GF-D8 (cell line): ENCODE measurements at places on chromosomes 3 and 15.

- peak; percentile 78 for DNase-seq
Observed at GRCh38 chr3:194487289-194488054, 670 bp upstream of the ATP13A3 start.

DNA sequence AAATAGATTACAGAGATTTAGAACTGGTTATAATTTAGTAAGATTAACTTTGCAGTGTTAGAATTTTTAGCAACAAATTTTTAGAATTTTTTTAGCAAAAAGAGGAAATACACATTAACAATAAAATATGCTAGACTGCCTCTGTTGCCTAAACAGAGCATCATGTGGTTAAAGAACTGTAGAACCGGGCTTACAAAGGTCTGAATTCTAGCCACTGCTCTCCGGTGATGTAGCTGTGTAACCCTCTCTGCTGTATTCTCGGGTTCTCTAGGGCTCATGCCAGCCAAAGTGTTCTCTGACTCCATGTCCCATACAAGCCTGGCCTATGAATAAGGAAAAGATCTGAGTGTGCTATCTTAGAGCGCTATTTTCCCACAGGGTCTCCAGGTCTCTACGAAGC, 2.9 kb upstream of the P2RY12 start:
- DNase-seq = no peak

- DNase-seq = no peak
Observed at GRCh38 chr15:80055933-80056332, 3.5 kb upstream of the ZFAND6 start.

DNA sequence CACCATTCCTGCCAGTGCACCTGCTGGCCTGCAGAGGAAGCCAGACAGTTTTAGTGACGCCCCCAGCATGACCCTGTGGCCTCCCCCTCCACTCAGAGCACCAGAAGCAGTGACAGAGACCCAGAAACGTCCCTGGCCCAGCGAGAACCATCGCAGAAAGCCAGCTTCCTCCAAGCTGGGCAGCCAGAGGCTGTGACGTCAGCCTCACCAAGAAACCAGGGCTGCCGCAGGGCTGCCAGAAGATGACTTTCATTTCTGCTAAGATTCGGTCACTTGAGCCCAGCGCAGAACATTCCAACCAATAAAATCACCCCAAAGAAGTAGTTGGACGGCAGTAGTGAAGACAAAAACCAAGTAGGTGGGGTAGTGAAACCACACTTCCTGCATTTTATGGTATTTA, 29.6 kb upstream of the RPL32 start:
- DNase-seq = no peak

GRCh38 chr3:157746391-157746790, 243.2 kb upstream of the VEPH1 start:
- no peak for DNase-seq

DNA sequence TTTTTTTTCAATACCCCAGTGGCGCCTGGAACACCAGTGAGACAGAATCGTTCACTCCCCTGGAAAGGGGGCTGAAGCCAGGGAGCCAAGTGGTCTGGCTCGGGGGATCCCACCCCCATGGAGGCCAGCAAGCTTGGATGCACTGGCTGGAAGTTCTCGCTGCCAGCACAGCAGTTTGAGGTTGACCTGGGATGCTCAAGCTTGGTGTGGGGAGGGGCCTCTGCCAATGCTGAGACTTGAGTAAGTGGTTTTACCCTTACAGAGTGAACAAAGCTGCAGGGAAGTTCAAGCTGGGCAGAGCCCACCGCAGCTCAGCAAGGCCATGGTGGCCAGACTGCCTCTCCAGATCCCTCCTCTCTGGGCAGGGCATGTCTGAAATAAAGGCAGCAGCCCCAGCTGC, 276.2 kb upstream of the CNTN6 start:
- no peak for DNase-seq

DNA sequence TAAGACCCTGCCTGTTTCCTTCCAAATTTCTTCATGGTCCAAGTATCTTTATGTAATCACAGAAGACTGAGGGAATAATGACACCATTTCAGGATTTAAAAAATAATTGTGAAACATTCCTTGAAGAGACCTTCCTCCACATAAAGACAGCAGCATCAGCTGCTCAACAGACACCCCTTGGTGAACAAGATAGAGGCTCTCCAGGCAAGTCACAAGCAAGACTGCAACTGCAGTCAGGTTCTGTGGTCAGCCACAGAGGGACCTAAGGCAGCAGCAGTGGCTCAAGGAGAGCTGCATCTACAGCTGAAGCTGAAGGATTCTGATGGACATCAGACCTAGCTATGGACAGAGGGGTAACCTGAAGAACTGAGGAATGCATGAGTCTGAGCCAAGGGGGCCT, 97.2 kb upstream of the C3orf80 start:
- no peak for DNase-seq

GRCh38 chr3:178749471-178749870, 213.2 kb downstream of the KCNMB2 start:
- DNase-seq = no peak

DNA sequence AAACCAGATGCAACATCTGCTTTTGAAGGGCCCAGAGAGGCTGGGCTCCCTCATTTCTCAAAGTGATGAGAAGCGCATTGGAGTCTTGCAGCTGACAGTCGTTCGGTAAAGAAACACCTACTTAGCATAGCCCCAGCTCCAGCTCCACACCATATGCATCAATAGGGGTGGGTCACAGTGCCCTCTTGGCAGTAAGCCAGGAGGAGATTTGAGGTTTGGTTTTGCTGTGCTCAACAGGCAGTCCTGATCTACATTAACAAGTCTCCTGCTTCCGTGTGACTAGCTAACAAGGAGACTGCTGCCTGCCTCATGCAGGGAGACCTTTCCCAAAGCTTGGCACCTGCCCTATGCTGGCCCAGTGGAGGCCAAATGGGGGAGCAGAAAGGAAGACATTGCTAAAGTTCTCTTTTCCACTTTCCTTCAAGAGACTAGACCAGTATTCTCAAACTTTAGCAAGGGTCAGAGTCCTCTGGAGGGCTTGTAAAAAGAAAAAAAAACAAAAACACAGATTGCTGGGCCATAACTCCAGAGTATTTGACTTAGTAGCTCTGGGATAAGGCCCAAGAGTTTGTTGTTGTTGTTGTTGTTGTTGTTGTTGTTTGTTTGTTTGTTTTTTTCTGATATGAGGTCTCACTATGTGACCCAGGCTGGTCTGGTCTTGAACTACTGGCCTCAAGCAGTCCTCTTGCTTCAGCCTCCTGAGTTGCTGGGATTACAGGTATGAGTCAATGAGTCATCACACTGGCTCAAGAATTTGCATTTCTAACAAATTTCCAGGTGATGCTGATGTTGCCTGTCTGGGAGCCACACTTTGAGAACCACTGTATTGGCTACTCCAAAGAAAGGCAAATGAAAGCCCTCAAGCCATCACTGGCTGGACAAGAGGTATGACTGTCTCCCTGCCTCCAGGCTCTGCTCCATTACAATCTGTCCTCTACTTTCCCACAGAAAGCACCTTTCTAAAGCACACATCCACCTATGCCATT, 294.9 kb downstream of the RORA start:
- no peak for DNase-seq

DNA sequence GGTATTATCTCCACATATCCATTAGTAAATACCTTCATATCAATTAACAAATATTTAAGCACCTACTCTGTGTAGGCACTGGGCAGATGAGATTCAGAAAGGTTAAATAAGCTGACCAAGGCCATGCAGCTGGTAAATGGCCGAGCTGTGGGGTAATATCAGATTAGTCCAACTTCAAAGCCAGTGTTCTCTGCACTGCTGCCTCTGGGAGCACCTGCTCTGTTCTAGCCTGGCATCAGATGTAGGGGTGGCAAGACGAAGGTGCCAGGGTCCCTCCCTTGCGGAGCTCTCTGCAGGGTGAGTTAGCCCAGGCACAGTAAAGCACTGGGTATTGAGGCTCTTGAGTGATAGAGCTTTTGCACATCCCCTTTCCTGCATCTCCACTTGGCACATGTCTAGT, 5.5 kb downstream of the TATDN2 start:
- DNase-seq = no peak

DNA sequence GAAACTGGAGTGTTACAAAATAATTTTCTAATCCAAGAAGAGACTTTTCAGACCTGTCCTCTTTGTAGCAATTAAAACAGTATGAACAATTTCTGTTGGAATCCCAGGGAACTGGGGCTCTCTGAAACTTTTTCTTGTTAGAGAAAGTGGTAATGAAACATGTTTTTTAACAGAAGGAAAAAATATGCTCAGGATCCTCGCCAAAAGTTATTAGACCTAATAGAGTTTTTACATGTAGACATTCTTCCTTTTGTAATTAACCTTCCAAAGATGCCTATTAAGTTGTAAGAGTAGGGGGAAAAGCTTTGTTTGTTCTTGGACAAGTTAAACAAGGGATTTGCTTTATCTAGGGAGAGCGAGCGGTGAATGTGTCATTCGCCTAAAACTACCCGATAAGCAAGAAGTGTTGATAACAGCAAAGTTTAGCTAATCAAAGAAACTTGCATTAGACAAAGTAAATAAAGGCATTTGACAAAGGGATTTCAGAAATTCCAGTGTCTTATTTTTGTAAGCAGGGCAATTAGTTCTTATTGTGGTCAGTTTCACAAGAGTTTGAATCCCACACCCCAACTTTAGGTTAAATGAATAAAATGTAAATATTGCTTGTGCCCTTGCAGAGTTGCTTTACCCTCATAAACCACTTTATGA, 2.3 kb downstream of the RARB start:
- no peak for DNase-seq

DNA sequence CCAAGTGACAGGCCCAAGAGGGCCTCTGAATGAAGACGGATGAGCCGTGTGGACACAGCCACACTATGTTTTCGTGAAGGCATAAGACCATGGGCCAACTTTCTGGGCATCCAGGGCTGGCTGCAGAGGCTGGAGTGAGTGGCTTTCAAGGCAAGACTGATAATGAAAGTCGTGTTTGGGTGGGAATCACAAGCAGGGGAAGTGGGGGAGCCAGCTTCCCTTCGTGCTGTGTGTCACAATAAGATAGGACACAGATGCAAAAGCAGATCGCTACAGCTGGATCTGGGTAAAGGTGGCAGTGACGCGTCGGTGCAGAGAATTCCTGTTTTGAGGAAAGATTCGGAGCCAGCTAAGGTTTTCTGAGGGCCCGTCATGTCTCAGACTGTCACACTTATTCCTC, 309.8 kb upstream of the CTDSPL start:
- no peak for DNase-seq

DNA sequence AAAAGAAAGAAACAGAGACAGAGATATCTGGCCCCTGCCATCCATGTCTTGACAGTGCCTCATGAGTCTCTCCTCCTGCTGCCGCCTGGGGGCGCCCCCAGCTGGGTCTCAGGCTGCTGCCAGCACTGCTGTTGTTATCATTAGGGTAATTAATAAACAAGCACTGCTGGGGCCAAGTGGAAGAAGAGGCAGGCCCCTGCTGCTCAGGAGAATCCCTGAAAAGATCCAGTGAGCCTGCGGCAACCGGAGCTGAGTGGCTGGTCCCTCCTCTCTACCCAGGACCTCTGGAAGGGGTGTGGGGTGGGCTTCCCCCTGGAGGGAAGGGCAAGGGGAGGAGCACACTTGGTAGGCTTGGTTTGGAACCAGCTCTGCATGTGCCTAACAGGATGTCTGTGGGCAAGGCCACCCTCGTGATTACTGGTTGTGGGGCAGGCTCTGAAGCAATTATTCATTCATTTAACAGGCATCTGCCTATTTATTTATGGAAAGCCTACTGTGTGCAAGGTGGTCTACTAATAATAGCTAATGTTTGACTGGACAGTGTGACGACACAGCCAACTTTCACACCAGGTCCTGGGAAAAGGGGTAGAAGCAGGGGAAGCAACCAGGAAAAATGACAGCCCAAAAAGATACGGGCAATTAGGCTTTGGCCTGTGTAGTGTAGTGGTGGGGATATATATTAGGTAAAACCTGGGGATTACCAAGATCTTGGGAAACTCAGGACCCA, 1.2 kb upstream of the TYRO3 start:
- peak; percentile 36 for DNase-seq

DNA sequence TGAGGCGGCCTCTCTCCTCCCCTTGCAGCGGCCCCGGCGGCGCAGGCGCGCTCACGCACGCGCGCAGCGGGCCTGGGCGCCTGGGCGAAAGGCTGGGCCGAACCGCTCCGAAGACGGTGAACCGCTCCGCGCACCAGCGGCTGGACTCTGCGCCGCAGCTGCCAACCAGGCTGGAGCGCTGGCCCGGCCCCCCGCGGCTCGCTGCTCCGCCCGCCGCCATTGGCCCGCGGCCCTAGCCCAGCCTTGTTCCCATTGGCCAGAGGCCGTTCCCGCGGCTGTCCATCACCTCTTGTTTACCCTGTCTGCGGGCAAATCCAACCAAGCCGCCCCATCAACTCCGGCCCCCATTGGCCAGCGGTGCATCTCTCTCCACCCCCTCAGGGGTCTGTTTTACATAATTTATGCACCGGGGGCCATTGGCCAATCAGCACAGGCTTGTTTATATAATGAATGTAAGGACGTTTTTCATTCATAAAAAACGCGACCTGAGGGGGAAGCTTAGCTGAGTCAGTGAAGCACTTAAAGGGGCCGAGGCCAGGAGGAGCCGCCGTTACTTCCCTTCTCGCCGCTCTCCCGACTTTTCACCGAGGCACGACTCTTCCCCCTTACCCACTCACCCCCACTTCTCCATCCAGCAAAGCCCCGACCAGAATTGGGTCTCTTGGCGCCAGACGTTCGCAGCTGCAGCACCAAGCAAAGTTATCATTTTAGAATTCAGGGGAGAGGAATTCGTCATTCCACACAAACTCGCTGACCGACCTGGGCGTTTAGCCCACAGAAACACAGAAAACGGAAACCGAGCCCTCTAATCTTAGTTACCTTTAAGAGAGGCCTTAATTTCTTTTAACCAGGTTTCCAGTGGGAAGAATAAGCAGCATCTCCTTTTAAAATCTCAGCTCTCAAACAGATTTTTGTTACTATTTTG, at the start of gene ETV5:
ETV5 (minus strand) TSS at position 149 of the 925 bp plus-strand sequence. CDS start 3,221 bp downstream, outside the sequence.
- peak; percentile 98 for DNase-seq

GRCh38 chr3:27657871-27658270, 64.3 kb downstream of the EOMES start:
- DNase-seq = no peak

- no peak for DNase-seq
Observed at GRCh38 chr3:44104668-44105321, 136.9 kb upstream of the TOPAZ1 start.

GRCh38 chr3:43294975-43295374, 8.6 kb downstream of the SNRK start:
- DNase-seq = no peak

- no peak for DNase-seq
Observed at GRCh38 chr3:85726241-85726640, 767.5 kb downstream of the CADM2 start.

- DNase-seq = no peak
Observed at GRCh38 chr15:36626141-36626800, 46.8 kb downstream of the CDIN1 start.

GRCh38 chr15:101059381-101060341, 140.5 kb downstream of the LRRK1 start:
- no peak for DNase-seq

DNA sequence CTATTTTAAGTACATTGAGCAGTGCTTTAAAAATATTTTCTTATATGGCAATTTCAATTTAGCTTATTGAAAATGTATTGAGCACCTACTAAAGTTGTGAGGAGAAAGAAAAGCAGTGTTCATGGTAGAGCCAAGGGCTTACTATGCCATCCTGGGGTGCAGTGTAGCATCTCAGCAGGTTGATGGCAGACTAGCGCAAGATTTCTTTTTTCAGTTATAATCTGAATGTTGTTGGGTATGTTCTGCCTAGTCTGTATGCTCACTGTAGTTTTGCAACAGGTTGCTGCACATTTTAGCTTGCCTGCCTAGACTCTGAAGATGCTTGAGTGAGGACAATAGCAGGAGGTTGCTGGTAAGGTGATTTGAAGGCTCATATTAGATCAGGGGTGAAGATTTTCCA, 103.1 kb upstream of the UNC13C start:
- DNase-seq = no peak

- DNase-seq = no peak
Observed at GRCh38 chr15:92970656-92971055, 70.5 kb downstream of the CHD2 start.

GRCh38 chr15:37204692-37205091, 104.3 kb upstream of the MEIS2 start:
- DNase-seq = no peak
